ENCODE measurements at places on chromosomes 11 and 22. TPM values are rescaled to one million over a fixed set of nuclear protein-coding genes. Genes with fewer than 3 reads are reported as not detected.

DNA sequence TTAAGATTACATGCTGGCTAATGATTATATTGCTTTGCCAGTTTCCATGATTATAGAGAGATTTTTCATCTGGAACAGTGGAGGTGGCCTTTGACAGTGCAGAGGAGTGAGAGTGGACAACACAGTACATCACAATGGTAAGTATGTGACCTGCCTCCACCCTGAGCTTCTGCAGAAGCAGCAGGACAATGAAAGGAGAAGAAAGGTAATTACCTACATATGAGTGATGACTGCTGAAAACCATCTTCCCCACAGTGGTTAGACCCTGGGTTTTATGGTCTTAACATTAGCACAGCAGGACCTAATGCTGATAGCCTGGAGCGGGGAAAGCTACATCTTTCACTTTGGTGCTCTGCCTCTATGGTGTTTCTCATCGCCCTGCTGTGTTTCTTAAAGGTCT, 454.7 kb upstream of the DDI1 start:
- no peak for DNase-seq
- no peaks in the 10 kb centered on the region for H3K4me1 ChIP-seq
- H3K27ac ChIP-seq, result no peak overlapping the region

GRCh38 chr11:79236541-79236971, 204.3 kb downstream of the TENM4 start:
- H3K4me3 ChIP-seq, result no peak overlapping the region
- DNase-seq, result no peak
- no peaks in the 10 kb centered on the region for H3K27me3 ChIP-seq
- H3K36me3 ChIP-seq, result no peaks in the 10 kb centered on the region

MMP13 gene
- total RNA-seq, result not detected

- H3K4me1 ChIP-seq, result no peaks in the 10 kb centered on the region
- H3K36me3 ChIP-seq, result no peaks in the 10 kb centered on the region
- H3K4me3 ChIP-seq, result no peak overlapping the region
- no peaks in the 10 kb centered on the region for H3K27me3 ChIP-seq
- DNase-seq, result peak; percentile 20
- H3K27ac ChIP-seq, result no peak overlapping the region
Measured at GRCh38 chr11:120608760-120609211, 97.2 kb downstream of the GRIK4 start.

DNA sequence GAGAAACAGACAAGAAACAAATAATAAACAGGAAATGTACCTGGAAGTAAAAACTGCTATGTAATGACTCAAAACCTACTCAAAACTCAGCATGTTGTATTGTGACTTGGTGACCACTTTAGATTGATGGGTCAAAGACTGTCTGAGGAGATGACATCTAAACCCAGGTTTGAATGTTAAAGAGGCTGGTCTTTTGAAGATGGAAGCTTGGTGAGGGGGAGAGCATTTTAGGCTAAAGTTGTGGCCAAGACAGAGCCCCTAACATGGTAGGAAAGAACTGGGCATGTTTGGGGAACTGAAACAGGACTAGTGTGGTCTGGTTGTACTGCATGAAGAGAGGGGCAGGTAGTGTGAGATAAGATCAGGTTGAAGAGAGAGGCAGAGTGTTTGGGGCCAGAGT, 85.3 kb upstream of the MYO18B start:
- H3K4me3 ChIP-seq, result no peak overlapping the region
- H3K27ac ChIP-seq, result no peak overlapping the region
- no peaks in the 10 kb centered on the region for H3K4me1 ChIP-seq
- no peaks in the 10 kb centered on the region for H3K36me3 ChIP-seq
- no peak for DNase-seq
- H3K27me3 ChIP-seq, result no peaks in the 10 kb centered on the region

PRG2 gene
- 0.21 TPM for total RNA-seq

SLC22A6 gene
- total RNA-seq, result not detected
